ENCODE measurements at places on chromosomes 6 and 20.

GRCh38 chr20:62274332-62274950 is 28.4 kb upstream of the ADRM1 start:
- DNase-seq, result no peak

DNA sequence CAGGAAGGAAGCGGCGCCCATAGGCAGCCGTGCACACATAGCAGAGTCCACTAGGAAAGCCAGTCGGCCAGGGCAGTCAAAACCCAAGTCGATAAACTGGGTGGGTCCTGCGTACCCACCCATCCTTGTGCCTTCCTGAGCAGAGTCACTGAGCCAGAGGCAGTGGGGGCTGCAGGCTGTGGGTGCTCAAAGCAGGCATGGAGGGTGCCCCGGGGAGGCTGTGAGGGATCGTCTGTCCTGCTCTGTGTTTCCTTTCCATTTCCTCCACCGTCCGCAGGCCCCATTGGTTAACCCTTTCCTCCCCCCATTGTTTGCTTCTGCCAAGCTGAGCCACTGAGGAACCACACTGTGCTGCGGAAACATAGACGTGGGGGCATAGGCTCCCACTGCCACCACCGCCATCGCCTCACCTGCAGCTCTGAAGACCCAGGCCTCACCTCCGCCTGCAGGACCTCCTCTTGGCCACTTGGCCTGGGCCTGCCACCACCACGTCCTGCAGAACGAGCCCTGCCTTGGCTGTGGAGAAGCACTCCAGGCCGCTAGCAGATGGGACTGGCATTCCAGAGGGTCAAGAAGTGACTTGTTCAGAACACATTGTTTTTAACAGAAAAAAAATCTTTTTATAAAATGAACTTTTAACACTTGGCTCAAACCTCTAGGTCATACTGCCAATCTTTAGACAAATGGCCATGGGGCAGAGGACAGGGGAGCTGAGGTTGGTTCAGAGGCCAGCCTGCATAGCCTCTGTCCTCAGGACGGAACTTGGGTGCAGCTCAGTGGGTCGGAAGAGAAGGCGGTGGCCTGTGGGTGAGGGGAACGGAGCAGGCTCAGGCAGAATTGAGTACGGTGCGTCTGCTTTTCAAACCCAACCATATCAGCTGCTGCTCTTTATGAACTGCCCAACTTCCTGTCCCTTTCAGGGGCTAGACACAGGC is 52.6 kb downstream of the TCP11 start:
- no peak for DNase-seq

DNA sequence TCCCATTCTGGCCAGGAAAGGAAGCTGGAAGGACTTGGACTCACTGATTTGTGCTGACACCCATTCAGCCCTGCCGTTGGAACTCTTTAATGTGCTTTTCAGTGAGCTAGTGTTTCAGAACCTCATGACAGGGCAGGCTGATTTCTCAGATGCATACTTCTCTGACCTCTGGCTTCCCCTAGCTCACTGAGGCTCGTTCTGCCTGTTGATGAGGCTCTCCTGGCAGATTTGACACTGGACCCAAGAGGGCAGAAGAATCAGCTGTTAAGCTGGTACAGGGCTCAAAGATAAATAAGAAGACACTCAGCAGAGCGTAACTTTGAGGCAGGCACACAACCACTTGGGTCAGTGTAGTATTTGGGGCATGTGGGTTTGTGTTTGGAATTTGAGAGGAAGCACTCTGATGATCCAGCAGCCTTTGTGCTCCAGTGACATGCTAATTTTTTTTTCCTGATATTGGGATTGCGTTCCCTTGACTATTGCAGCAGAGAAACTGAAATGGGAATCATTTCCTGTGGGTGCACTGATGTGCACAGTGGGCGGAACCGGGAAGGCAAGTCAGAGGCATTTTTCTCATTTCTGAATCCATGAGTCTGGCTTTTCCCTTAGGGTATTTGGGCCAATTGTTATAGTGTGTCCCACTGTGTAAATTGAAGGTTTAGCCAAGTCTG is 80.2 kb downstream of the CARMIL1 start:
- DNase-seq, result no peak

- DNase-seq, result no peak
These were observed 56.3 kb upstream of the LAMA2 start for GRCh38 chr6:128826606-128827005.

DNA sequence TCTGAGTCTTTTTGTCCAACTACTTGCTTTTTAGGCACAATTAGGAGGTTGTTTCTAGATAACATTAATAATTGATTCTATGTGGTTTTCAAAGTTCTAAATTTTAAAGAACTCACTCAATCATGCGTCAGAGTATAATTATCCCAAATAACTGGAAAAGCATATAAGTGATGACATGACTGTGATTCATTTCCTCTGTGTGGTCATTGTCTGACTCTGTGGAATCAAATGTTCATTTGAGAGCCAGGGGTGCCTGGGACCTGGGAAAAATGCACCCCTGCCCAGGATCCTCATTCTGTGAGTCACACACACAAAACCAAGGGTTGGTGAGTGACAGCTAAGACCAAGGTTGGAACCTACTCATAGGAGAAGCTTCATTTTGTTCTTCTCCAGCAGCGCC is 127.1 kb upstream of the MLIP start:
- no peak for DNase-seq

- no peak for DNase-seq
These were observed 55.6 kb upstream of the KIF25 start for GRCh38 chr6:167941822-167942221.

DNA sequence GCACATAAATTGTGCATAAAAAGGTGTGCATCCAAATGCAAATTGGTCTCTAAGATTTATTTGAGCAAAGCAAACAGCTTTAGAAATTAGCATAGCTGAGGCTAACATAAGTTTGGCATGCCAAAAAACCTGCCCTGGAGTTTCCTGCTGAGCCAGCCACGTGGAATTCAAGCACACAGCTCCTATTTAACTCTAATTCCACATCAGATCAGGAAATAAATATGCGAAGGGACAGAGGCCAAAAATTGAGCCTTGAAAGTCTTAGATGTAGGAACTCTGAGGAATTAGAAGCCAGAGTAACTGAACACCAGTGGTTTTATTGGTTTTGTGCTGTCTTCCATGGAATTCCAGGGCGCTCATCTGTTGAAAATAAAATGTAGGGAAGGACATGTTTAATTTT is 19.6 kb downstream of the SOBP start:
- no peak for DNase-seq

- no peak for DNase-seq
These were observed 31.7 kb upstream of the RAB22A start for GRCh38 chr20:58277578-58278472.

DNA sequence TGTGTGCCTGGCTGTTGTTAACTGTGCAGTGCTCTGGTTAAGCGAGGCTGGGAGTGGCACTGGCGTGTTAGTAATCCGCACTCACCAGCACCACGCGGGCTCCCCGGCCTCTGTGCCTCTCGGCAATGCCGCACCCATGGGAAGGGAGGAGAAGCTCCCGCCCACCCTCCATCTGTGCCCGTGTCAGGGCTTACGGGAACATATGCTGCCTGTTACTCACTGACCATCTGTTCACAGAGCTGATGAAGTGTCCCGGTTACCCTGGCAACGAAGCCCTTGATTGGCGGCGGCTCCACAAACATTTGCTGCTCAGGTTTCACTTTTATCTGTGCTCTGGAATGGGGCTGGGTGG is 114.7 kb downstream of the PSMB1 start:
- DNase-seq, result peak; percentile 17

DNA sequence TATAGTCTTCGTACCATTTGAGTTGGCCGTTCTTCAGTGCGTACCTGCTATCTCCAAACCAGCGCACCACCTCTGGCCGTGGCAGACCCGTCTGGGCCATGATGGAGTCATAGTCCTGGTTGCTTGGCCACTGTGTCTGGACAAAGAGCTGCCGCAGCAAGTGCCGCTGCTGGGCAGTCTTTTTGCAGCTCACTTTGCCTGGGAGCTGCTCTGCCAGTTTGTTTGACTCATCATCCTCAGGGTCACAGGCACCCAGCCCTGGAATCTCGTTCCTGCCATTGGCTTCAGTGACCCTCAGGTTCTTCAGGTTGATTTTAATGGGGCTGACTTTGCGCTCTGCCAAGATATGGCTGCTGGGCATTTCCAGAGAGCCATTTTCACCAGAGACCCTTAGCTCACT is 65.1 kb downstream of the PLCG1 start:
- DNase-seq, result no peak

DNA sequence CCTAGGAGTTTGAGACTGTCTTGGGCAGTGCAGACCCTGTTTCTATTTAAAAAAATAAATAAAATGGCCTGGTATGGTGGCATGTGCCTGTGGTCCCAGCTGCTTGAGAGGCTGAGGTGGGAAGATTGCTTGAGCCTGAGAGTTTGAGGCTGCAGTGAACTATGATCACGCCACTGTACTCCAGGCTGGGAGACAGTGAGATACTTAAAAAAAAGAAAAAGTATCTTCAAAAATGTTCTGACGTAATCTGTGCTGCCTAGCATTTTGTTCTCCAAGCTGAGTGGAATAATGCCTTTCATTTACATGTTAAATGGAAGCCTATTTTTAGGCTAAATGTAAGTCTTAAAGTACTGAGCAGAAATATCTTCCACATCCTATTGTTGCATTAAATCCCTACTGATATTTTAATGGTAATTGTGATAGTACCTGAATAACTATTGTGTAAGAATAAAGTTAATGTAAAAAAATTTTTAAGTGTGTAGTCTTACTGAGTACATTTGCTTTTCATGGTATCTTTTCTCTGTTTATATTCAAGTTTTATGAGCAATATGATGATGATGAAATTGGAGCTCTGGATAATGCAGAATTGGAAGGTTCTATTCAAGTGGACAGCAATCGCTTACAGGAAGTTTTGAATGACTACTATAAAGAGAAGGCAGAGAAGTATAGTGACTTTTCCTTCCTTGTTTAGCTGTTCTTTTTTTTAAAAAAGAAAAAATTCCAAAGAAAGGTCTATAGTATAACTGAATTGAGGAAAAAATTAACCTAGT is 4.2 kb upstream of the ZC2HC1B start:
- DNase-seq, result no peak

GRCh38 chr6:81376745-81377144 is 375.7 kb downstream of the TENT5A start:
- DNase-seq, result no peak

DNA sequence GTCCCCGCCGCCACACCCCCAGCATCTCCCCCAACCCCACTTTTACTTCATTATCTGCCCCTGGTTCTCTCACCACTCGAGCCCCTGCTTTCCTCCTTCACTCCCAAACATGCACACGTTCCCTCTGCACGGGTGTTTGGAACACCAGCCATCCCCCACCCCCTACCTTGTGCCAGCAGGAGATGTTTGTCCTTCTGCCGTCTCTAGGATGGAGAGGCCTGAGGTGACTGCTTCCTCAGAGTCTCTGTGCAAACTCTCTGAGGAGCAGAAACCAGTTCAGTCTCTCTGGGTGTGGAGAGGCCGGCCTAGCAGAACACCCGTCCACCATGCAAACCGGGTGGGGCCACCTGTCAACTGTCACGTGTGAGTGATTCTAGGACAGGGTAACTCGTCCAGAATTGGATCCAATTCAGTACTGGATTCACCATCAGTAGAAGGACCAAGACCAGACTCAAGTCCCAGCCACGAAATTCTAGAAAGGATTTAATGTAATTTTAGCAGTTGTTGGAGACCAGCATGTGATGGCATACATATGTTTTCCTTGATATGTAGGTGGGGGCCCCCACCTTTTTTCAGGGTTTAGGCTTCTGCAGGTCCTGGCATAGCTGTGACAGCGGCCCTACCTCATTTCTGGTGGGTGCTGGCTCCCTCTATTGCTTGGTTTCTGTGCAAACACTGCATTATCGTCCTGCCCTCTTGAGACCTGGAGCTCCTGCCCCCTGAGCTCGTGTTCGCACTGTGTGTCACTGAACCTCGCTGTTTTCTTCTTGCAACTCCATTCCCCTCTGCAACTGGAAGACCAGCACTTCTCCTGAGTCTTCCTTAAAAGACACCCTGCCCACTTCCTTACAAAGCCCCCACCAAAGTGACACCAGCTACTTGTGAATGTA is at the start of gene RAET1E:
Gene RAET1E, minus strand, starts transcription at position 259 of the 890 bp plus-strand sequence. CDS start 7,212 bp downstream, outside the sequence.
- no peak for DNase-seq

DNA sequence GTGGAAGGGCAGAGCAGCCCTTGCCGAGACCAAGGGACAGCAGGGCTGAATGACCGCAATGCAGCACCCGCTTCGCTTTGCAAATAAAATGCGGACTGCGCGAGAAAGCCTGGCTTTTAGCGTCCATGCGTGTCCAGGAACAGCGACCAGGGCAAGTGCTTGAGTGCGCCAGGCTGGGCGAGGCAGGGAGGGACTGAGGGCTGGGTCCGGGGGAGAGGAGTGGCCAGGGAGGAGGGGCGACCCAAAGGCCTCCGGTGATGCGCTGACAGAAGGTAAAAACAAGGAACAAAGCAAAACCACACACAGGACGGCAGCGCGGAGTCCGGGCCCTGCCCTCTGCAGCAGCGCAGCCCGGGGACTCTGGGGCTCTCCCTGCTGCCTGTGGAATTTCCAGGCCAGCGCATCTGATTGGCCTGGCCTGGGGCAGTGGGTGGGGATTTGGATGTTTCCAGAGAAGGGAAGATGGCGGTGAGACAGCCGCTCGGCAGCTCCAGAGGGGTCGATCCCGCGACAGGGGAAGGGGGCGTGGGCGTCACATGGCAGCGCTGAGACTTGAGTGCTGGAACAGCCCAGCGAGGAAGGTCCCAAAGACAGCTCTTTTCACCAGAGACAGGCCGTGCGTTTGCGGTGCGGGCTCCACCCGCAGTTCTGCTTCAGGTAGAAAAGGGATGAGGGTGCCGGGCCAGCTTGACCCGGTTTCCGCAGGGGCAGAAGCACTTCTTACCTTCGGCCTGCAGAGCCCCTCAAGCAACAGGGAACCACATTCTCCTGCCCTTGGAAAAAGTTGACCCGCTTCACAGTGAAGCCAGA is 51.8 kb downstream of the SSR1 start:
- peak; percentile 76 for DNase-seq

GRCh38 chr6:4814212-4814611 is 38.0 kb downstream of the CDYL start:
- DNase-seq, result no peak

GRCh38 chr6:44154067-44154466 is 4.6 kb upstream of the CAPN11 start:
- no peak for DNase-seq

- no peak for DNase-seq
These were observed 3.3 kb downstream of the PI16 start for GRCh38 chr6:36957773-36958271.

- DNase-seq, result no peak
These were observed 132.2 kb downstream of the PRND start for GRCh38 chr20:4853757-4854560.

- no peak for DNase-seq
These were observed 13.7 kb upstream of the SNX3 start for GRCh38 chr6:108274546-108274945.

DNA sequence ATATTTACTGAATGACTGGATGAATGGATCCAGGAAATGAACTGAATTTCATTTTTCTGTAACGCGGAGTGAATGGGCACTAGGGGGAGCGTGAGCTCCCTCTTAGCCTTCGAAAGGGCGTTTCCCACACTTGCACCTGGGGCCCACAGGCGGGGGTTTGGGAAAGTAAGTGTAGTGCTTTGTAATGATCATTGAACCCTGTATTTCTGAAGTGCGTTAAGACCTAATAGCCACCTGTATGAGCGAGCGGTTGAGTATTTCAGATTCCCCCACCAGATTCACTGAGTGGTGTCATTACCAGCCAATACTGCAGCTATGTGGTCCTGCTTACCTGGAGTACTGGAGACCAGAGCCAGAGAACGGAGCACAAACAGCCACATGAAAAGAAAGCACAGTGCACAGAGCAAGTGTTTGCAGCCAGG is 10.5 kb downstream of the SYTL3 start:
- peak; percentile 61 for DNase-seq

- no peak for DNase-seq
These were observed 762 bp downstream of the SIRPB1 start for GRCh38 chr20:1618954-1619540.

Measured in CD4-positive, alpha-beta T cell treated with Interleukin-1 beta for 1 hour (primary cell).